Stimulated activated CD4-positive, alpha-beta T cell treated with anti-CD3 and anti-CD28 coated beads, Interleukin-4, amount 100 ng/mL, for 1 hour (primary cell): ENCODE measurements at places on chromosomes 13 and 19.

- DNase-seq = no peak
Observed at GRCh38 chr13:25674371-25674770, 302.6 kb downstream of the ATP8A2 start.

- no peak for DNase-seq
Observed at GRCh38 chr13:46164661-46165060, 17.3 kb downstream of the LCP1 start.

GRCh38 chr13:48144413-48145035, 49.6 kb upstream of the MED4 start:
- DNase-seq = no peak

DNA sequence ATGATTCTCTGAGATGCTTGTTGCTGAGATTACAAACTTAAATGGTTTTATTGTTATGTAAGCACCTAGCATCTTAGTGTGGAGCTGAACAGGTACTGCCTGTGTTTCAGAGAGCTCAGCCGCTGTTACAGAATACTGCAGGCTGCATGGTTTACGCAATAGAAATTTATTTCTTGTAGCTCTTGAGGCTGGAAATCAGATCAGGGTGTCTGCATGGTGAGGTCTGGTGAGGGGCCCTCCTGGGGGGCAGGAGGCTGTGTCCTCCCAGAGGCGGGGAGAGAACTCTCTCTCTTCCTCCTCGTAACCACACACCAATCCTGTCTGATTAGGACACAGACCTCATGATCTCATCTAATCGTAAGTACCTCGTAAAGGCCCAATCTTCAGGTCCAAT, 13.1 kb downstream of the ATP11A start:
- no peak for DNase-seq

DNA sequence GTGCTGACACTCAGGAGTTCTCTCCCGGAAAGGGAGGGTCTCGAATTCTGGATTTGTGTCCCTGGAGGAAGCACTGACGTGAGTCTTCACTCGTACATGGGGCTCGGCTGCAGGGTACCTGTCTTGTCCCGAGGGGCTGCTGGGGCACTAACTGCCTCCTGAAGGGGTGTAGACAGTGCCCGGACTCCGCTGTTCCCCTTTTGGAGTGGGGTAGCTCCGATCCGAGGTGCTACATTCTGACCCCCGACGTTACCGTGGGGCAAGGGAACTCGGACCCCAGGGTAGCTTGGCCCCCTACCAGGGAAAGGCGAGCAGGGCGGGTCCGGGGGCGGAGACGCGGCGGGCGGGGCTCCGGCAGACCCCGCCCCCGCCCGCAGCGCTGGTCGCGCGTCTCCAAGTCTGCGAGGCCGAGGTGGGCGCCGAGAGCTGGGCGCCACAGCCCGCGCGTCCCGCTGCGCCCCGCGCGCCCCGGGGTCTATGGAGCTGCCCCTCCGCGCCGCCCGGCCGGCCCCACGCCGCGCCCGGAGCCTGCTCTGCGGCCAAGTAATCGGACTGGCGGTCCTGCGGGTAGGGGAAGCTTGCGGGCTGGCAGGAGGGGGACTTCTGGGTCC, at the start of gene NPAS1:
Gene NPAS1 (plus strand): TSS at position 407 of the 611 bp plus-strand sequence. CDS start 1,211 bp downstream, outside the sequence.
- DNase-seq = no peak

- no peak for DNase-seq
Observed at GRCh38 chr19:51203916-51204315, 21.0 kb upstream of the CD33 start.

- DNase-seq = no peak
Observed at GRCh38 chr19:31548941-31549340, 199.7 kb upstream of the TSHZ3 start.

DNA sequence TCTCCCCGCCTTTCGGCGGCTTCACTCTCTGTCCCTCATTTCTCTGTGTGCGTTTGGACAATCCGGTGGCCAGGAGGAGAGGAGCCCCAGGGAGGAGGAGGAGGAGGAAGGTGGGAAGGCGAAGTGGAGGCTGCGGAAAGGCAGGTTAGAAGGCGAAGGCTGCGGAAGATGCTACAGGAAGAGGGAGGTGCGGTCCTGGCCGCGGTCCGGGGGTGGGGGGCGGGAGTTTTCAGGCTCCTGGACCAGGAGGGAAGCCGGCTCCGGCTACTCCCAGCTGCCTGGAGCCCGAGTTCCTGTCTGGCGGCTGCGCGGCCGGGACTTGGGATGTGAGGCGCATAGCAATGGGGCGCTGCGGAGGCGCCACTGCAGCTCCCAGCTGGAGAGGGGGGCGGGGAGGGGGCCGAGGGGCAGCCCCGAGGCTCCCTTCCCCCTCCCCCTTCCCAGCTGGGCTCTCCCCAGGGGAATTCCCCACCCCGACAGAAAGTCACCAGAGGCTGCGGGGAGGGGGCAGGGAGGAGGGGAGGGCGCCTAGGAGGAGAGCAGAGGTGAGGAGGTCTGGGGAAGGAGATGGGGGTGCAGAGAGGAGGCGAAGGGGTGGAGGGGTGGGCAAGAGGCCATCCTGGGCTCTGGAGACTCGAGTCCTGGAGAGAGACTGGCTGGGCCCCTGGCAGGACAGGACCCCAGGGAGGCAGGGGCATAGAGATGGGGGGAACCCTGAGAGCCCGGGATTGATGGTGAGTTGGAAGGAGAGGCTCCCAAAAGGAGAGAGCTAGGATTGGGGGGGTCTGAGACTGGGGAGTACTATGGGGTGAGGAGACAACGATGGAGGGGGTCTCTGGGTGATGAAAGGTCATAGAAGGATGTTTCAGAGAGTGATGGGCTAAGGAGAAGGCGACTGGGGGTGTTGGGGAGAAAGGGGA, 2.0 kb downstream of the LRRC4B start:
- DNase-seq = peak; percentile 48

DNA sequence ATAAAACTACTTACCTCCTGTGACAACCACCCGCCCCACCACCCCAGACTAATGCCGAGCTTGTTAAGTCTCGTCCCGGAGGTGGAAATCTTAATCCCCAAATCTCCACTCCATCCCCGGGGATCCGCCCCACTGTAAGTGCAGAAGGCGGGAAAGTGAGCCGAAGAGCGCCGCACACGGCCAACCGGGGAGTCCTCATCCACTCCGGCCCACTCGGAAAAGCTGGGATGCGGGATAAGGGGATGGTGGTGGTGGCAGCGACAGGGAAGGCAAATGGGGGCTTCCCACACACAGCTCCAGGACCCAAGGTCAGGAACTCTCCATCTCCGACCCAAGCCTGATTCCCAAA, 621 bp downstream of the FBL start:
- no peak for DNase-seq
